ENCODE measurements at places on chromosomes 3 and 15. TPM values are rescaled to one million over a fixed set of nuclear protein-coding genes. Genes with fewer than 3 reads are reported as not detected.

- no peak for DNase-seq
Observed at GRCh38 chr3:53794597-53794996, 51.6 kb downstream of the CHDH start.

Gene SIDT1
- total RNA-seq: 0.55 TPM

DNA sequence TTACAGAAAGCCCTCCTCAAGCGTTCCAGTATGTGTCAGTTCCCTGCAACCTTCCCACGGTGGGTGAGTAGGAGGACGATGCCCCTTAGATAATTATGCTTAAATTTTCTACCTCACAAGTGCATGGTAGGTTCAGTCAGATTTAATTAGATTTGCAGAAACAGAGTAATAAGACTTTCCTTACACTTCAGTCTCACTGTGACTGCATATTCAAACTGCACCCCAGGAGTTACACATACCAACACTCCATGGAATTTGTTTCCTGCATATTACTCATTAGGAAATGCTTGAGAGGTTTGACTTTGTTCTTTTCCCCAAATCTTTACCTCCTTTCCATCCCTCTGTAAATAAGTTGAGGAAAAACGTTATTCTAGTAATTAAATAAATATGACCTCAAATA lies 108.8 kb downstream of the ARRDC4 start:
- no peak for DNase-seq

GRCh38 chr3:49158103-49158709 lies 7.9 kb downstream of the CCDC71 start:
- peak; percentile 66 for DNase-seq

DNA sequence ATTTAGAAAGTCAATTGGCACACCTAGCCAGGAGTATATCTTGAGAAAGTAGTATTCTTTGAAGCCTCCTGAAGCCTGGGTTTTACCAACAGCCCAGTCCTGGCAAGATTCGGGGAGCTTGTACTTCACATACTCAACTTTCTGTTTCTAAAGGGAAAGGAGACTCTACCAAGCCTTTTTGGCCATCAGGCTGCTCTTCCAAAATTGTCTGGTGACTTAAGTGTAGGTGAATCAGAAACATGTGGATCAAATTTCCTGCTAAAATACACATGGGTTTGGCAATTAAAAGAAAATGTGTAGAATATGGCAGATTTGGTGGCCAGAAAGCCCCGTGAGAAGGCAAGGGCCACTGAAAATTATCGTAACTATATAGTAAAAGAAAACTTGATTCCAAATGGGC lies 15.9 kb upstream of the GREM1 start:
- no peak for DNase-seq

DNA sequence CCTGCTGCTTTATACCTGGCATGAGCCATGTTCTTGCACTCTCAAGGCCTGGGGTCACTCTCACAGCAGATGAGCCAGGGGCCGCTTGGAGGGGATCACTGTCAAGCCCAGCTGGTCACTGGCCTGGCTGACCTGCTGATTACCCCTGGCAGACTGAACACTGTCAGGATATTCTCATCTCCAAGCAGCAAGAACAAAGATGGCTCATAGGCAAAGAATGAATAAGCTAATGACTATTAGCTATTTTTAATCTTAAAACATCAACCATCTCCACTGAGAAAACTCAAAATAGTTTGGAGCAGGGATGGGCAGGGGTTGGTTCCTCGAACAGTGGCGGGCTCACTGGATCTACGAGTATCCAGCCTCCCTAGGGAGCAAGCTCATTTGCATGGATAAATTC lies 64.4 kb upstream of the ACAN start:
- no peak for DNase-seq

DNA sequence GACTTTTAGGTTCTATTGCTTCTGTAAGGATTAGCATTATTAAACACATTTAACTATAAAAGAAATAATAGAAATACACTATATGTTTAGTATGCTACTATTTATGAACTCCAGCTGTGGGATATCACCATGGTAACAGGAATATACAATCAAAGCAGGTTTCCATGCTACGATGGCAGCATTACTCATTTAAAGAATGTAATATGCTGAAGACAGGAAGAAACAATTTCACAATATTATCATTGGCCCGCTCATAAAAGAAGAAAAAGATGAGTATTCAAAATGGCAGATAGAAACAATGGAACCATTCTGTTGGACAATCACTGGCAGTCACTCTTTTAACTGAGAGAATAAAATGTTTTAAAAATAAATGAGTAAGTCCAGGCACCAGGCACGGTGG lies 153.4 kb downstream of the CBLB start:
- DNase-seq: no peak

- no peak for DNase-seq
Observed at GRCh38 chr3:150106740-150107428, 136.2 kb upstream of the PFN2 start.

Gene PEX11A
- 25.8 TPM for total RNA-seq

DNA sequence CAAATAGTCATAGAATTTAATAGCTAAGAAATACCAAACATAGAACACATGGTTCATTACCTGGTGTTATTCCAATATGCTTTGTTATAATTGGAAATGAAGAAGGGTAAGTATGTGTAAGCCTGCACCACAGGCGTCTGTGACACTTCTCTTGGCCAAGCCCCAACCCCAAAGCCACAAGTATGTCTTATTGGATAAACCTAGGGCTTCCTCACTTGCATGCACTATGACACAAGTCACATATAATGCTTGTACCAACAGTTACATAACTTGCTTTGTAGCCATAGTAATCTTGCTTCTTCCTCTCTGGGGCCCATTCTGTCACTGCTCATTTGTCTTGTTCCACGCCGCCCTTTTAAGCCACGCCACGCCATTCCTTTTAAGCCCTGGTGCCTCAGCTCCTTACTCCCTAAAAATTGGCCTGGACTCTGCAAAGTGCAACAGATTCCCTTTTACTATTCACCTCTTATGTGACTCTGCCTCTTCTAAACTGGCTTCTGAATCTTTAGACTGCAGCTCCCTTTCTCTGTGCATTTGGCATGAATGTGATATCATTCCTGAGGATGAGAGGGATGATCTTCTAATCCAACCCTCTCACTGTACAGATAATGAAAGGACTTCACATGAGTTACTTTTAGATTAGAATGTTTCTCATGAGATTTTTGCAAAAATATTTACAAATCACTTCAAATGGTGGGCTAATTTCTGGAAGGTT lies 48.1 kb upstream of the EPHA3 start:
- no peak for DNase-seq

Gene SLC25A20
- total RNA-seq: 84.1 TPM

DNA sequence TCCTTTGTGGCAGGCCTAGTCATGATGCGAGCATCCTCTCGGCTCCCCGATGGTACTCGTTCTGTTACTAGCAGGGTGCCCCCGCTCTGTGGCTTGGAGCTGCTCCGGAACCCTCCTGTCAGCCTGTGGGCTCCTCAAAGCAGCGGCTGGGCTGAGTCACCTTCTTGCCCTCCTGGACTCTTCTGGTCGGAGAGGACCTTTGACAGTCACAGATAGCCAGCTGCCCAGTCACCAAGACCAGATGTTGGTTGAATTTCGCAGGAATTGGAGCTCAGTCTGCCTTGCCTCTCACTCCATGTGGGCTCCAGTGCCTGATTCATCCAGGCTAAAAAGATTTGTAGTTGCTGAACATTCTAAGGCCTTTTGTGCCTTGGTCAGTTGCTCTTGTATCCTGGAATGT lies 94.5 kb downstream of the CHCHD6 start:
- DNase-seq: no peak

DNA sequence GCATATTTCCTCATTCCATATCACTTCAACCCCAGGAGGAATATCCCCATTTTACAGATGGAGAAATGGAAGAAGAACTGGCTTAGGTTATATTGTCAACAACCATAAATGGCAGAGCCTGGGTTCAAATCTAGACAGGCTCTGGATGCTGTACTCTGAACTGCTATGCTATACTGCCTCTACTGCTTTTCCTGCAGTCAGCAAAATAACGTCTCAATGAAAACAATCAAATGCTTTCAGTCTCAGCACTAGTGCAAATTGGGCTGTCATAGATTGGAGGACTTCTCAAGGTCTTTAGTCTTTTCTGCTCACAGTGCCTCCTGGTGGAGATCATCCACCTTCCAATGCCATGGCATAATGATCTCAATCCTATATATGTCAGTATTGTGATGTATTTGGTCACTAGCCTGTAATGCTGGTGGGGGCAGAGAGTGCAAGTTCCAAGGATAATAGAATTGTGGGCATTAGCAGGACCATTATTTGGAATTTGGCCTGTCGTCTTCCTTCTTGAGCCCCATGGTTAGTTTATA lies 285.0 kb downstream of the CLSTN2 start:
- DNase-seq: no peak

GRCh38 chr3:71012971-71013370 lies 570.6 kb downstream of the FOXP1 start:
- no peak for DNase-seq

DNA sequence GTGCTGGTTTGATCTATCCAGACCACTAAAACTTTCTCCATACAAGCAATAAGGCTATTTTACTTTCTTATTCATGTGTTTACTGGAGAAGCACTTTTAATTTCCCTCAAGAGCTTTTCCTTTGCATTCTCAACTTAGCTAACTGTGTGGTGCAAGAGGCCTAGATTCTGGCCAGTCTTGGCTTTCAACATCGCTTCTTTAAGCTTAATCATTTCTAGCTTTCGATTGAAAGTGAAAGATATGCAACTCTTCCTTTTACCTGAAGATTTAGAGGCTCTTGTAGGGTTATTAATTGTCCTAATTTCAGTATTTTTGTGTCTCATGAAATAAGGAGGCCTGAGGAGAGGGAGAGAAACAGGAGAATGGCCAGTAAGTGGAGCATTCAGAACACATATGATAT lies 234.8 kb upstream of the GADL1 start:
- DNase-seq: no peak

DNA sequence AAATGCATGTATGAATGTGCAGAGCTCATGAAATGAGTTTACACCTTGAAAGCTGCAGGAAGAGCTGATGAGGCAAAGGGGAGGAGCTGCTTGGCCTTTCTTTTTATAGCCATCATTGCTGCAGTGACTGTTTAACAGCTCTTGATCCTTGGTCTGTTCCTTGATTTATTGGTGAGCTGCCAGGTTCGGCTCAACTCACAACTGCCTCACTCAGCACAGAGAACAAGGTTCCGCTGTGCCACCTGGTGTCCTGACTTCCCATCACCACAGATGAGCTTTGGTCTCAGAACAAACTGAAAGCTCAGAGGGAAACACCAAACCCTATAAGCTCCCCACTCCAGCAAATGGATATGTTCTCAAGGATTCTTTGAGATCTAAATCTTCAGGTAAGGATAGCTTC lies 626.1 kb downstream of the MAGI1 start:
- peak; percentile 79 for DNase-seq

DNA sequence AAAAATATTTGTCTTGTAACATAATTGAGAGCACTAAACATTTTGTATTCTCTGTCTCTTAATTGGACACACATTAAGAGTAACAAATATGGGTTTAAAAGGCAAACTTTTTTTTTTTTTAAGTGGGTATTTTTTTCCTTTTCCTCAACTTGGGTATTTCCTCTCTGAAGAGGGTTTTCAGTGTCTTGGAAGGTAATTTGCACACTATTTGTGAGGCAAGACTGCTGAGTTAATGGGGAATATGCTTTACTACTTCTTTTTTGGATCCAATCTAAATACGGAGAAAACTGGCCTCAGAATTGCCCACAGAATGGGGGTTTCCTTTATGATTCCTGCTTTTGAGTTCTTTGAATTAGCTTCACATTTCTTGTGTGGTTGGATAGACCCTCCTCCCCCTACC lies 105.2 kb downstream of the FNDC3B start:
- DNase-seq: no peak

DNA sequence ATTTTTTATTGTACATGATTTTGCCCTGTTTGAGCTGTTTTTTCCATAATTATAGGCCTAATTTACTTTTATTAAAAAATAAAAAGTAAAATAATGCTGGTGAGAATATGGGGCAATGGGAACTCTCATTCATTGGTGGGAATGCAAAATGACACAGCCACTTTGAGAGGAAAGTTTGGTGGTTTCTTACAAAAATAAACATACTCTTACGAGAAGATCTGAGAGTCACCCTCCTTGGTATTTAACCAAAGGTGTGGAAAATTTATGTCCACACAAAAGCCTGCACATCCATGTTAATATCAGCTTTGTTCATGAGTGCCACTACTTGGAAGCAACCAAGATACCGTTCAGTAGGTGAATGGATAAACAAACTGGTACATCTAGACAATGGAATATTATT lies 9.8 kb downstream of the MUC13 start:
- DNase-seq: no peak

Gene TCF12
- 29.8 TPM for total RNA-seq

DNA sequence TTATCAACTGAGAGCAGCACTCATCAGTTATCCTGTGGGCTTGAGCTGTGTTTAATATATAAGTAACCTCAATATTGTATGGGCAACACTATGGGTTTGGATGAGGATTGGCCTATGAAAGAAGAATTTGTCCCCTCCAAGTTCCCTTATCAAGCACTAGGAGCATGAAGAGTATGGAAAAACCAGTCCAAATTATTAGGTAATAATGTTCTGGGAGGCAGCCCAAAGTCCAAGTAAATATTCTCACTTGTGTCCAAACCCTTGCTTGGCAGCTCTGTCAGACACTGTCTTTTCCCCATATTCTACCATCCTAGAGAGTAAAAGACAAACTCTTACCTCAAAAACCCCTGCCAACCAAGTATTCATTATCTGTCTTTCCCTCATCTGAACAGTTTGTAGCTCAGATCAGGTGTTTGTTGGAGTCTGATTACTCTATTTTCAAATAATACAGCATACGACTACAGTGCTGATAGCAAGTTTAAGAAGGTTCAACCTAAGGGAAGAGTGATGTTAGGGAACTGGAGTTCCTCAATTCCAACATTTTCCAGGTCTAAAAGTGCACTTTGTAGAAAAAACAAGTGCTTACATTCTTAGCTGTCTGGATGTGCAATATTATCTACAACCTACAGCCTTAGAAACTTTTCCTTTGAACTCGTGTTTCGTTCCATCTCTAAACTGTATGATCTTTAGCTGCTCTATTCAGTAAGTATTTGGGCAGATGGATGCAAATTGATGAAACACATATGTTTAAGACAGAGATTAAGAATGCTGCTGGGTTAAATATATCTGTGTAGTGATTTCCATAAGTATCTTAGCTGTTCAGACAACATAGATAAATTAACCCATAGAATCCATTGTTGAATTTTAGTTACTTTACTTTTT lies 89.7 kb upstream of the PHLDB2 start:
- peak; percentile 49 for DNase-seq

Gene VEPH1
- total RNA-seq: 0.58 TPM

- DNase-seq: peak; percentile 83
Observed at GRCh38 chr3:69250014-69250413, 127.6 kb upstream of the LMOD3 start.

Gene ZNF445
- 10.6 TPM for total RNA-seq

DNA sequence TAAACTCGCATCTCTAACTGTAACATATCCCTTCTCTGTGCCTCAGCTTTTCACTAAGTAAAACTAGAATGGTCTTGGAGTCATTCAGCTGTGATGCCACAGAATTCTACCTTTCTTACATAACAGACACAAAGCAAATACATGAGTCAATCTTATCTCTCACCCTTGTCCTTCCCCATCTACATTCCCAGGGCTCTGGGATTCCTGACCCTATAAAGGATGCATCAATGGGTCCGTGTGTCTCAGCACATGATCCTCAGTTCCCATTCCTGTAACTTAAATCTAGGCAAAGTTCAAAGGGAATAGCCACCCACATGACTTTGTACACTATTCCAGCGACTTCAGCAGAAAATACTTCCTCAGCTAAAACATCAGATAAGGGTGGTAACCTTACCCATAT lies 11.8 kb upstream of the ARL8B start:
- no peak for DNase-seq

Gene TPRG1
- 33.3 TPM for total RNA-seq

Gene RAB6B
- 0.35 TPM for total RNA-seq

Gene TGM4
- not detected for total RNA-seq

Data from left lobe of liver (tissue), 2 donors.